ENCODE measurements at places on chromosomes 1 and 21.
A peak's percentile ranks its signal among the peaks of the same experiment; 100 is the strongest.

- peak; percentile 75 for DNase-seq
Observed at GRCh38 chr1:110605901-110606656, at the start of gene KCNA2. KCNA2 (minus strand) TSS chr1:110606358; CDS start chr1:110604782, 1,576 bp downstream.

DNA sequence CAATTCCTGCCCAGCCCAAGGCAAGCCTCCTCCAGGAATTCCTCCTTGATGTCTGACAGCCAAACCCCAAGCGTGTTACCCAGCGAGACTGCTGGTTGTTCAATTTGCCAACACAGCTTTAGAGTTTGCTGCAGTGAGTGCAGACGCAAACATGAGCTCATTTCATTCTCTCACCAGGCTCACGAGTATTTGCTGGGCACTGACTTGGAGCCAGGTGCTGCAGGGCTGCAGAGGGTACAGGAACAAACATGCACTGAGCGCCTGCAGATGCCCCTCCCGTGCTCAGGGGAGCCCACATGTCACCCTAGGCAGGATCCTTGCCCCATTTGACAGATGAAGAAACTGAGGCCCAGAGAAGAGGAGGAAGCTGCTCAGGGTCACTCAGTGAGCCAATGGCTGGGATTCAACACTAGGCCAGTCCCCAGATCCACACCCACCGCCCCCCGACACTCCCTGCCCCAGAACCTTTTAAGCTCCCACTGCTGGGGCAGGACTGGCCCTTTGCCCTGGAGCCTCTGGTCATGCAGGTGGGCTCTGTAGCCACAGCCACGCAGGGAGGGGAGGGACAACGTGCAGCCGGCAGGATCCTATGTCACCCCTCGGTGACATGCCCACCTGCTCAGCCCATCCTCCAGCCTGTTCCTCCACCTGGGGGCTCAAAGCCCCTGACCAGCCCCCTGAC is 363.7 kb downstream of the MATN1 start:
- DNase-seq, result no peak

GRCh38 chr1:156232201-156232894 is 9.6 kb upstream of the BGLAP start:
- DNase-seq, result no peak

- no peak for DNase-seq
Observed at GRCh38 chr1:27605300-27605766, 1.4 kb upstream of the AHDC1 start.

- DNase-seq, result no peak
Observed at GRCh38 chr1:55172272-55172671, 42.9 kb downstream of the USP24 start.

DNA sequence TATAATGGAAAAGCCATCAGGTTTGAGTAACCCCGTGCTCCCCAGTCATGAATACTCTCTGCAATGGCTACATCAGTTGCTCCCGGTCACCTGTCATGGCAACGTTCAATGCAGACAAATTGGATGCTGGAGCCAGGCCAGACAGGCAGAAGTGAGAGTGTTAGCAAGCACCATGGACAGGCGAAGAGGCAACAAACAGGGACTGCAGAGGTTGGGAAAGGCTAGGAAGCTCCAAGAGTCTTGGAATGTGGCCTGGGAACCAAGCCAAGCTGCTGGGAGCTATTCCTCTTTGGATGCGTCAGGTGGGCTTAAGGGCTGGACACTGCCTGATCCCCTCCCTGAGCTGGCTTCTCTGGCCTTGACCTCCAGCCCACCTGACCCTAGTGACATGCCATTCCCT is 102.9 kb downstream of the ACTL8 start:
- no peak for DNase-seq

GRCh38 chr1:208535511-208535910 is 291.3 kb upstream of the PLXNA2 start:
- no peak for DNase-seq

- no peak for DNase-seq
Observed at GRCh38 chr1:233278631-233279030, 16.9 kb downstream of the PCNX2 start.

- no peak for DNase-seq
Observed at GRCh38 chr1:186768906-186769305, 59.8 kb upstream of the PLA2G4A start.

DNA sequence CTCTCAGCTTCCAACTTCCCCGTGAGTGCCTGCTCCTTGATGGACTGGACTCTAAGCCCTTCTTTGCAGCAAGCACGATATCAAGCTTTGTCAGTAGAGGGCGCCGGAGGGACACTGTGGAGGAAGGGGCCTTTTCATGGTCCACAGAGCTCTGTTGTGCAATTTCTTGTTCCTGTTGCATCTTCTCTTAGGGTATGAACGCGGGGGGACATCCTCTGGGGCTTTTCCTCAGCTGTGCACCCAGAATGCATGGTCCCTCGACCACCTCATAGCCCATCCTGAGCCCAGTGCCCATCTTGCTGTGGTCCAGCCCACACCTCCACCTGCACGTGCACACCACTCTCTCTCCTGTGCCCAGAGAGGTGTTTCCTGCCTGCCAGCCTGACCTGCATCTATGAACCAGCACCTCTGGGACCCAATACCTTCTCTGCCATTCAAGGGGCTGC is 556.8 kb downstream of the PTPRU start:
- peak; percentile 59 for DNase-seq

DNA sequence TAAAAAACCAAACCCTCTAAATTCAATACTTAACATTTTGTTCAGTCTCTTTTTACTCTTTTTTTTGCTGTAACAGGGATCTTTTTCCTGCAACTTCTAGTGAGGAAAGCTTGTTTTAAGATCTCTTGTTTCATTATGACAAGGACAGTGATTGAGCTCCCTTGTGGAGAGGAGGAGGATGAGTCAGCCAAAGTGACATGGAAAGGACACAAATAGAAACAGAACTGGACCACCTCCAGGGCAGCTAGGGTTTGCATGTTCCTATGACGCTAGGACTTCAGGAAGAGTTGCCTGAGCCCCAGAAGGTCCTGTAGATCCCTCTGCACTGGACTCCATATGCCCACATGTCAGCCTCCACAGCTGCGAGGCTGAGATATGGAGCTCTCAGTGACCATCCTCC is 212.6 kb upstream of the FAM78B start:
- DNase-seq, result no peak

DNA sequence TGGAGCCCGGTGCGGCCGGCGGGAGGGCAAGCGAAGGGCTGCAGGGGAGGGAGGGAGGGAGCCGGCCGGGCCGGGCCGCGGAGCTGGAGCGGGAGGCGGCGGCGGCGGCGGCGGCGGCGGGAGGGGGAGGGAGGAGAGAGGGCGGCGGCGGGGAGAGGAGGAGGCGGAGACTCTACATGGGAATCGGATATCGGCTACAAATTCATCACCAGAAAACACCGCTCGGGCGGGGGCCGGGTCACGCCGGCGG is at the start of gene AKT3:
AKT3 (minus strand) TSS at position 42 of the 250 bp plus-strand sequence. CDS start 7,073 bp downstream, outside the sequence.
- DNase-seq, result peak; percentile 90

- DNase-seq, result no peak
Observed at GRCh38 chr21:46347791-46348381, 23.9 kb downstream of the PCNT start.

- no peak for DNase-seq
Observed at GRCh38 chr1:226327761-226328162, 18.8 kb upstream of the LIN9 start.

DNA sequence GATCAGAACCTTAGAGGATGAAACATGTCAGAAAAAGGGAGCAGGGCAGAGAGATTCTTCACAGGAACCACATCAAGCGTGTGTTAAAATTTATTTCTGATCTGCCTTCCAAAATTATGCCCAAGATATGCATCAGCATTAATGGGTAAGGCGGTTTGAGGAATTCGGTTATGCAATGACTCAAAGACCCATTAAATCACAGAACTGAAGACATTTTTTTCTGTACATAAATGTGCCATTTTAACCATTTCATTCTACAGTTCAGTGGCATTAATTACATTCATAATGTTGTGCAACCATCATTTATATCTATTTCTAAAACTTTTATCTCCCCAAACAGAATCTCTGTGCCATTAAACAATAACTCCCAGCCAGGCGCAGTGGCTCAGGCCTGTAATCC is 43.4 kb downstream of the CNST start:
- DNase-seq, result no peak

DNA sequence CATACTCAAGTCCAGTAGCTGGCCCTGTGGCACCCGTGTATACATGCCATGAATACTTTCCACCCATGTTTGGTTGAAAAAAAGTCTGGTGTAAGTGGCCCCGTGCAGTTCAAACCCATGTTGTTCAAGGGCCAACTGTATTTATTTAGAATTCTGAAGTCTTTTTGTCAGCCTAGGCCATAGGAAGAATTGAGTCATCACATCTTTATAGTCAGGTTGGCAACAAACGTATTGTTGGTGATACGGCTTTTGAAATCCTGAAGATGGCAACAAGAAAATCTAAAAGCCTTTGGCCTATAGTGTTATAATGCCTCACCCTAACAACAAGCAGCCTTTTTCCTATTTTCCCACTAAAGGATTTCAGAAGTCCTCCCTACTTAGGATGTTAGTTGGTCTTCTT is 363.6 kb downstream of the PLPP3 start:
- no peak for DNase-seq

- DNase-seq, result no peak
Observed at GRCh38 chr1:234515821-234516241, 36.9 kb upstream of the TARBP1 start.

GRCh38 chr21:33206771-33207281 is 22.9 kb upstream of the IFNAR2 start:
- no peak for DNase-seq

- no peak for DNase-seq
Observed at GRCh38 chr1:165886983-165887382, 59.6 kb downstream of the UCK2 start.

All from amygdala (tissue), 56 donors.